ENCODE measurements at places on chromosomes 1 and 21.
A peak's percentile ranks its signal among the peaks of the same experiment; 100 is the strongest.

GRCh38 chr1:208233546-208233945, 10.6 kb downstream of the PLXNA2 start:
- peak; percentile 97 for DNase-seq

- DNase-seq, result peak; percentile 54
Measured at GRCh38 chr1:43530483-43531106, at the start of gene PTPRF. Gene PTPRF (plus strand): TSS chr1:43530883. CDS start chr1:43545076, 14,193 bp downstream.

DNA sequence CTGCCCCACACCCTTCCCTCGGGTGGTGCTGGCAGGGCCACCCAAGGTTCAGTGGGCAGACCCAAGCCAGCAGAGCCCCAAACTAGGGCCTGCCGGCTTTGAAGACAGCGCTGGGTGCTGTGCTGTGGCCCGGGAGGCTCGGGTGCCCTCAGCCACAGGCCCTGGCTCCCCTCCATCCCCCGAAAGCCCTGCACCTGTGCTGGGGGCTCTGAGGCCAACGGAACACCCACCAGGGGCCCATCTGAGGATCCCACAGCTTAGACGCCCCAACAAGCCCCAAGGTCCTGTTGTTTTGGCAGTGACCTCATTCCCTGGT, 8.6 kb downstream of the ITGB2 start:
- no peak for DNase-seq

DNA sequence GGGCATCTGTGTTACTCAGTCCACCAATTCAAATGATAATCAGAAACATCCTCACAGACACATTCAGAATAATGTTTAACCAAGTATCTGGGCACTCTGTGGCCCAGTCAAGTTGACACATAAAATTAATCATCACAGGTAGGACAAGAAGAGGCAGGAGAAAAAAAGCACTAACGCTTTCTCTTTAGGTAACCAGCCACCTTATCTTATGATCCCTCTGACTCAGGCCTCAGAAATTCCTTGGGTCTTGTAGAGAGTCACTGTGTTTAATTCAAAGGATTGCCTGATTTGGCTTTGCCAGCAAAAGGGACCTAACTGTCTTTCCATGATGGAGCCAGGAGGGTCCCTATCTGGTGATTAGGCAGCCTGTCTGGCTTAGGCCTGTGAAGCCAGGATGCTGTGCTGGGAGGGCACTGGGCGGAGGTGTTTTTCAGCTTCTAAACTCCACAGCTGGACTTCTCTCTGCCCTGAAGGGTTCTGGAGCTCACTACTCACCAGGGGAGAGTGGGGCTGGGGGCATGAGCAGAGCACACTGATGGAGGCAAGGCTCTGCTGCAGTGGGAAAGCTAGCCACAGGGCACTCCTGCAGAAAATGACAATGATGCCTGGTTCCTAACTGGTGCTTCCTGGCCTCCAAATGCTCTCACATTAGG, 36.4 kb upstream of the STUM start:
- no peak for DNase-seq

DNA sequence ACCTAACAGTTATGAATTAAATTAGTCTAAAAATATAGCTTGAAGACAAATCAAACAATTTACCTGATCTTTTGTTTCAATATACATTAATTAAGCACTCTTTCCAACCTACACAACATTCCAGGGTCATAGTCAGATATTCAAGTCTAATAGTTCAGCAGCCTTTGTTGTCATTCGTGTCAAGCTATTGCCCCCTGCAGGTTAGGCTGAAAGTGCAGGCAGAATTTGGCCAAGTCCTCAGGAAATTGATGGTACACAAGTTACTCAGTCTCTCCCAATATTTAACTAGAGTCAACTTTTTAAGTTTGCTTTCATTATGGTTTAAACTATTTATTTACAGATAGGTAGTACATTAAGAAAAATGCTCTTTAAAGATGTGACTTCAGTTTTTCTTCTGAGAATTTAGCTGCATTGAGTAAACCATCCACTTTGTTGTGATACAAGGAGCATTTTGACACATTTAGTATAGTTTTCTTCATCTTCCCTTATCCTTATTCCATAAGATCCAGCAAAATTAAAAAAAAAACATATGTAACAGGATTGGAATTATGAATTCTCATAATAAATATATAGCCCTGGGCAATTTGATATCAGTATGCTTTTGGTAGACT, 130.3 kb upstream of the DPYD start:
- DNase-seq, result peak; percentile 74

GRCh38 chr1:27031235-27032118, 18.8 kb upstream of the TENT5B start:
- peak; percentile 52 for DNase-seq

GRCh38 chr1:18643154-18644012, 12.7 kb downstream of the PAX7 start:
- DNase-seq, result no peak

GRCh38 chr1:115496904-115497527, 144.8 kb upstream of the VANGL1 start:
- DNase-seq, result no peak

GRCh38 chr1:84538599-84538998, 32.2 kb upstream of the GNG5 start:
- no peak for DNase-seq

GRCh38 chr1:89489047-89489729, 35.4 kb upstream of the LRRC8B start:
- no peak for DNase-seq

- no peak for DNase-seq
Measured at GRCh38 chr1:170460001-170460400, 72.0 kb upstream of the GORAB start.

DNA sequence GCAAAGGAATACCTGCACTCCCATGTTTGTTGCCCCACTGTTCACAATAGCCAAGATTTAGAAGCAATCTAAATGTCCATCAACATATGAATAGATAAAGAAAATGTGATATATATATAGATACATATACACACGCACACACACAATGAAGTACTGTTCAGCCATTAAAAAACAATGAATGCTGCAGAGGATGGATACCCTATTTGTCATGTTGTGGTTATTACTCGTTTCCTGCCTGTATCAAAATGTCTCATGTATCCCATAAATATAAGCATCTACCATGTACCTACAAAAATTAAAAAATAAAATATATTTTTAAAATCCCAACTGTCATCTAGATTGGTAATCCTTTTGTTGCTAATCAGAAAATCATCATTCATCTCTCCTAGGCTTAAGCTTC, 634.8 kb upstream of the ADGRL2 start:
- no peak for DNase-seq

DNA sequence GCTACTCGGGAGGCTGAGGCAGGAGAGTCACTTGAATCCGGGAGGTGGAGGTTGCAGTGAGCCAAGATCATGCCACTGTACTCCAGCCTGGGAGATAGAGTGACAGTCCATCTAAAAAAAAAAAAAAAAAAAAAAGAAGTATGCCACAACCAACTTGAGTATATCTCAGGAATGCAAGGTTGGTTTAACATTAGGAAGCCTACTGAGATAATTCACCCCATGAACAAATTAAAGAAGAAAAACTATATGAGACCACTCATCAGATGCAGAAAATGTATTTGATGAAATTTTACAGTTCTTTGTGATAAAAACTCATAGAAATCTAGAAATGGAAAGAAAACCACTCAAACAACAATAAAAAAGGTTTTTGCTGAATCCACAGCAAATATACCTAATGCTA, 373.8 kb downstream of the LMO4 start:
- no peak for DNase-seq

- DNase-seq, result no peak
Measured at GRCh38 chr1:166730299-166730888, 108.9 kb upstream of the POGK start.

DNA sequence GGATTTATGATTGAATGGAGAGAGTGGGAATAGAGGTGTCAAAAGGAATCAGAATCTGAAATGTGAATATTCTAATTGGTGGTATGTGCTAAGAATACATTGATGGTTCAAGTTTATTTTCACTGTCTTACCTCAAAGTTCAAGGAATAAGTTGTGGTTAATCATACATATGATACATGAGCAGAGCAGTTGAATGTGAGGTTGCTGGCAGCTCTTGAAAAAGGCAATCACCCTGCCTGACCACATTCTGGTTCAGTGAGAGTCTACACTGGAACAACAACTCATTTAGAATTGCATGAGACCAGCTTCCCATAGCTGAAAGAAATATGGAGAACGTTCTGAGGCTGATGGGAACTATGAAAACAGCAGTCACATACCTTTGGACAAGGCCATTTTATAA, 68.3 kb upstream of the ARHGAP29 start:
- DNase-seq, result no peak

- DNase-seq, result no peak
Measured at GRCh38 chr1:153816283-153816889, 41.2 kb downstream of the SLC27A3 start.

DNA sequence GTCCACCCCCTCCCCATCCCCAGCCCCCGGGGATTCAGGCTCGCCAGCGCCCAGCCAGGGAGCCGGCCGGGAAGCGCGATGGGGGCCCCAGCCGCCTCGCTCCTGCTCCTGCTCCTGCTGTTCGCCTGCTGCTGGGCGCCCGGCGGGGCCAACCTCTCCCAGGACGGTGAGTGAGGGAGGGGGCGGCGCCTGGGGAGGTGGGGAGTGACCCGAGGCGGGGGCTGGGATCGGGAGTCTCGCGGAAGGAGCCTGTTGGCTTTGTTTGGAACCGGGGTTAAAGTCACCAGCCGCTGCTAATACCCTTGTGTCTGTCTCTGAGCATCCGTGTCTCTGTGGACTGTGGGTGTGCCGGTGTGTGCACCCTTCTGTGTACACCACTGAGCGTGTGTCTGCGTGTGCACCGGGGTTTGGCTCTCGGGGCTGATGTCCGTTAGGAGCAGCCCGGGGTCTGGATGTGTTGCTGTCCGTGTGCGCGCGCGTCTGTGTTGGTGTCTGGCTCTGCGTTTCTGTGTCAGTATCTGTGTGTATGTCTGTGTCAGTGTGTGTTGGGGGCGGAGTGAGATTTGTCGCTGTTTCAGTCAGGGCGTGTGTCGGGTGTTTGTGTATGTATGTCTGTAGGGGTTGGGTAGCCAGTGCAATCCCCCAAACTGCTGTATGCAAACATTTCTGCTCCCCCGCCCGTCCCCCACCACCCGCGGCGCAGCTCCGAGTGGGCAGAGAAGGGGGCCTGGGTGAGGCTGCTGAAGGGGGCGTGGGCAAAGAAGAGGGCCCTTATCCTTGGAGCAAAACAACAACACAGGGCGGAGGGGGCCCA, 480 bp downstream of the CADM3 start:
- DNase-seq, result no peak

- no peak for DNase-seq
Measured at GRCh38 chr21:33265664-33266049, 510 bp upstream of the IL10RB start.

GRCh38 chr1:31591425-31592093, 15.2 kb downstream of the TINAGL1 start:
- peak; percentile 7 for DNase-seq

DNA sequence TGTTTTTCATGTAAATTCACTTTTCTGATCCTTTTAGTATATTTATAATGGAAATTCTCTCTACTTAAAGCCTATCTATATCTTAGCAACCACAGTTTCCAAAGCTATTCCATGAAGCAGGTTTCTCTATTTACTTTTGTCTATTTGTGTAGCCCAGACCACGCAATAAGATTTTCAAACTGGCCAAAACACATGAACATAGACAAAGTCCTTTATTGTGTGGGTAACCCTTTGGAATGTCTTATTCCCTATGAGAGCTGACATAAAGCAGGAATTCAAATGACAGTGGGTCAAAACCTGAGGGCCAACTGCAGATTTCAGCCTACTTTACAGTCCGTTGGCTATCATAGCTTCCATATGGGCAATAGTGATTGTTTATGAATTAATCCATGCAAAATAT, 252.6 kb downstream of the LTN1 start:
- DNase-seq, result no peak

DNA sequence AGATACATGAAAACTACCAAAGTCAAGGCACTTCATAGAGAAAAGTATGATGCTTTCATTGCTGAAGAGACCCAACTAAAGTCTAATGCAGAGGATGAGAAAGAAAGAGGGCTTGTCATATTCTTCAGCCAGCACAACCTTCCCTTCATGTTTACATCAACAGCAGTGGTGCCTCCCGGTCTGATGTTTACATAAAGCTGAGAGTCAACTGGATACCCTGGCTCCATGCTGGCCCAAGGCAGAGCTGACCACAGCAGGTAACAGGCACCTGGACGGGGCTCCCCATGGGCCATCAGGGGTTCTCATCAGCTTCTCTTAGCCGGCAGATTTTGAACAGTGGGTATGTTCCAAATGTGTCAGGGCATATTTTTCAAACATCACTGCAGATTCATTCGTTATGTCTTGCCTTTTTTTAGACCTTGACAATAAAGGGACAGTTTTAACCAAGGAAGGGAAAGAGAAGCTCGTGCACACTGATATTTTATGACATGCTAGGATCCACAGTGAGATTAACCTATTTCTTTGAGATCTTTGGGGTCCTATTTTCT, 117.1 kb downstream of the NRIP1 start:
- DNase-seq, result peak; percentile 63

- DNase-seq, result no peak
Measured at GRCh38 chr1:96978444-96978843, 256.9 kb downstream of the PTBP2 start.

DNA sequence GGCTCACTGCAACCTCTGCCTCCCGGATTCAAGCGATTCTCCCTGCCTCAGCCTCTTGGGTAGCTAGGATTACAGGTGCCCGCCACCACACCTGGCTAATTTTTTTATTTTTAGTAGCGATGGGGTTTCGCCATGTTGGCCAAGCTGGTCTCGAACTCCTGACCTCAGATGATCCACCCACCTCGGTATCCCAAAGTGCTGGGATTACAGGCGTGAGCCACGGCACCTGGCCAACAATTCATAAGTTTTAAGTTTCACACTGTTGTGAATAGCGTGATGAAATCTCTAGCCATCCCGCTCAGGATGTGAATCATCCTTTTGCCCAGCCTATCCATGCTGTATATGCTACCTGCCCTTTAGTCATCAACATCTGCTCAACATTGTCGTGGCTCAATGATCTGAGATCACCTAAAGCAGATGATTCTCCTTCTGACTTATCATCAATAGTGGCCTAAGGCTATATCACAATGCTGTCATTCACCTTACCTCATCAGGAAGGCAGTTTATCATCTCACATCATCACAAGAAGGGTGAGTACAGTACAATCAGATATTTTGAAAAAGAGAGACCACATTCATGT, 2.6 kb downstream of the PFDN2 start:
- DNase-seq, result no peak

DNA sequence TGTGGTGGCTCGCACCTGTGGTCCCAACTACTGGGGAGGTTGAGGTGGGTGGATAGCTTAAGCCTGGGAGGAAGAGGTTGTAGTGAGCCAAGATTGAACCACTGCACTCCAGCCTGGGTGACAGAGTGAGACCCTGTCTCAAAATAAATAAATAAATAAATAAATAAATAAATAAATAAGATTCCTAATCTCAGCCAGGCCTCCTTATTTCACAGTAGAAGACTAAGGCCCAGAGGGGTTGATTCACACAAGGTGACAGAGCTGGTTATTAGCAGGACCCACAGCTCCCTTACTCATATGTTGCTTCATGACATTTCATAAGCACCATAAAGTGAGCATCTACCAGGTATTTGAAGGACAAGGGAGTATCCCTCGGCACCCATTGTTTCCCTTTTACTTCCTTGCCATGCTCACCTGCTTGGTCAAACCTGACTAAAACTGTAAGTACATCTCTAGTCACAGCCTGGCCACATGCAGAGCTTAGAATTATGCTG, 32.7 kb downstream of the ALG14 start:
- DNase-seq, result no peak

- DNase-seq, result no peak
Measured at GRCh38 chr1:62484824-62485468, 48.1 kb downstream of the USP1 start.

Data from COR-L47 (cell line).